ENCODE measurements at places on chromosomes 5 and 9.

DNA sequence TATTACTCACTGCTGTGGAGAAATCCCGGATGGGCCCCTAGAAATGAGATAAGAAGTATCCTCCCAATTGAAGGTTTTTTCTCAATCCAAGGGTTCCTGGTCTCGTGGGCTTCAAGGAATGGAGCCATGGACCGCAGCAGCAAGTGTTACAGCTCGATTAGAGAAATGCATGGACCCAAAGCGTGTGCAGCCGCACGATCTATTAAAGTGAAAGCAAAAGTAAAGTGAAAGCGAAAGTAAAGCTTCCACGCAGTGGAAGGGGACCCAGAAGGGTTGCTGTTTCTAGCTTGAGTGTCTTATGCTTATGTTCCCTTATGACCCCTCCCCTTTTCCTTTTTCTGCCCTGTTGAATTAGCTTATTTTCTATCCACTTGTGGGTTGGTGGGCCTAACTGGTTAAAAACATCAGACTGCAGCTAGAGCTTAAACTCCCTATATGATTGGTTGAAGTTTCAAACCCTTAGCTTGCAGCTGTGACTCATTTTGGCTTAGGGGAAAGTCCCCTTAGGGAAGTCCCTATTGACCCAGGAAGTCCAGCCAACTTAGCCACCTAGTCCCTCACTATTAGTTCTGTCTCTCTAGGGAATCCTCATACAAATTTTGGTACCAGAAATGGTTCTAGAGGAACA lies 1111.8 kb downstream of the TAF11L14 start:
- peak; percentile 11 for DNase-seq

DNA sequence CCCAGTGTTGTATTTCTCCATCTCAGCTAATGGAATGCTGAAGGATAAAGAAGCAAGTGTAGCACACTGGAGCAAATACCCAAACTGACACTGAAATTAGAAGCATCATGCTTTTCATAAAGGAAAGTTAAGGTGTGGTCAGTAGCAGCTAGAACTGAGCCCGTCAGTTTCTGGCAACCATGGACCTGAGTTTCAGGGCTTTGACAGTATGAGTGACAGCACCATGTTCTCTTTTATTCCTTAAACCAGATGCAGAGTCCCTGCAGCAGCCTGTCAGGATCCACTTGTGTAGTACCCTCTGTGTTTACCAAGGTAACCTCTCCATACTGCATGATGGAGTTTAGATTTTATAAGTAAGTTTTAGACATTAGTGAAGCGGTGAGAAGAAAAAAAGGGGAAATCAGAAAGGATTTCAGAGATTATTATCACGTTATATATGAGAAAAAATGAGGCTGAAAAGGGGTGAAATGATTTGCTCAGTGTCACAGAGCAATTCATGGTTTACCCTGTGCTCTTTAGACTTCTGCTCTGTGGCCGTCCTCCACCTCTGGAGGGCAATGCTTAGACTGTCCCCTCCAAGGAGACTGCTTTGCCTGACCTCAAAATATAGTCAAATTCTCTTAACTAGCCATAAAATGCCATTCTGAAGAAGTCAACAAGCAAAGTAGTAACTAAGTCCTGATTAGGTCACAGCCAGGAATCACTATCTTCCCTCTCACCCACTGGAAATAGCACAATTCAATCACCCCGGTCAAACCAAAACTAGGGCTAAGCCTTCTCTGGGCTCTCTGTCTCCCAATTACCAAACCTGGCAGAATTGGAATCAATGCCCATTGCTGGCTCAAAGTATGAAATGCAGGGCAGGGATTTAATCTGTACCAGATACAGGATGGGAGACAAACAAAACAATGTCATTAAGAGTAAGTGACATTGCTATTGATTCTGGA lies 10.5 kb upstream of the MYOT start:
- no peak for DNase-seq

DNA sequence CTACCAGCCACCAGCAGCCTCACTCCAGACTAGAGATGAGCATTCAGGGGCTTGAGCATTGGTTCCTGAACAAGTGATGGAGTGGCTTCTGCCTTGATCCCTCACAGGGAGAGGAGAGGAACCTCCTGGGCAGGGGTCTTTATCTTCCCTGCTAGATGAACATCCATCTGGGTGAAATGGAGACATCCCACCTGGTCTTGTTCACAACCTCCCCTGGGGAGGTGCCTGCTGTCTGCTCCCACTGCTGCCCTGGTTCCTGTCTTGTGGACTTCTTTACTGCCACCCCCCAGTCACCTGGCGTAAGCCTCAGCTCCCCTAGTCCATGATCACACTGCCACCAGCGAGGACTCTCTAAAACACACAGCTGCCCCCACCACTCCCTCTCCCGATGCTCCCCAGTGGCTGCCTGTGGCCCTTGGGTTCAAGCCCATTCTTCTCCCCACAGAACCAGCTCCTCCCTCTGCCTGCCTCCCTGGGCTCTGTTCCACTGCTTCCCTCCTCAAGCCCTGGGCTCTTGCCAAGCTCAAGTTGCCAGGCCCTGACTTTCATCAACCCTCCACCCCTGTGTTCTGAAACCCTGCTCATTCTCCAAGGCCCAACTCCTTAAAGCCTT lies 51.5 kb downstream of the COL15A1 start:
- DNase-seq, result no peak

DNA sequence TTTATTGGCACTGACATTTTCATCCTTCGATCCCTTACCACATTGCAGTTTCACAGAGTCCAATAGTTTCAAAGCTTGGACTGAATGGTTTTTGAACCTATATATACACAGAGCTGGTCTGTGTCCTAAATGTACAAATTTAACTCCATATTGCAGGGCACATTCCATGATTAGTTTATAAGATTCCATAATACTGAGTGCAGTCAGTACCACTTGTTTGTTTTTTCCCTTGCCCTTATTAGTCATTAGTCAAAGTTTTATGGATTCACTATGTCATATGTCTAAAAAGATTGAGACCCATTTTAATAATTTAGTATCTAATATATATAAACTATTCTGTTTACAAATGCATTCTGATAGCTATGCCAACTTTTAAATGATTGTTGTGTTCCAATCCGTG lies 654.8 kb upstream of the MEF2C start:
- no peak for DNase-seq

- no peak for DNase-seq
Measured at GRCh38 chr9:93209097-93209496, 25.2 kb downstream of the WNK2 start.

- DNase-seq, result peak; percentile 61
Measured at GRCh38 chr9:34428325-34428958, 29.9 kb downstream of the FAM219A start.

GRCh38 chr9:70192707-70193106 lies 66.1 kb upstream of the SMC5 start:
- no peak for DNase-seq

GRCh38 chr9:76302543-76302942 lies 91.7 kb downstream of the RFK start:
- DNase-seq, result no peak

GRCh38 chr9:121021301-121021700 lies 28.8 kb downstream of the C5 start:
- DNase-seq, result no peak

- DNase-seq, result no peak
Measured at GRCh38 chr5:52987711-52988331, 1.3 kb upstream of the ITGA2 start.

DNA sequence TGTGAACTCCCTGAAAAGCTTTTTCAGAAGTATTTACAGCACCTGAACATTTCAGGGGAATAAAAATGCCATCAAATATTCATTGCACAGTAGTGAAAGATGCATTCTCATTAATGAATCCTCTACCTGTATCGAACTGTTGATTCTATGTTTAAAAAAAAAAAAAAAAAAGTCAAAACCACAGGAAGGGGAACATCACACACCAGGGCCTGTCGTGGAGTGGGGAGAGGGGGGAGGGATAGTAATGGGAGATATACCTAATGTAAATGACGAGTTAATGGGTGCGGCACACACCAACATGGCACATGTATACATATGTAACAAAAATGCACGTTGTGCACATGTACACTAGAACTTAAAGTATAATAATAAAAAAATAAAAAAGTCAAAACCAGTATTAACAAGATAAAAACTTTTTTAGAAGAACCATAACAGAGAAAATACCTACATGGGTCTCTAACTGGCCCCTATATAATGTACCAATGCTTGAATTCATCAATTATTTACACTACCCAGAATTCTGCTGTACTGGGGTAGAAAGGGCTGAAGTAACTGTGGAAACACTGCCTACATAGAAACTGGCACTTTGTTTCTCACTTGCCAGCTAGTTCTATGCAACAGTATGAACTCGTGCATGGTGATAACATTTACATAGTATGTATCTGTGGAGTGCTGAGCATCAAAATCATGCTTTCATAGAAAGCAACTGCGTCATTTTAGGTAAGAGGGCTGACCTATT lies 48.9 kb downstream of the GNAQ start:
- DNase-seq, result no peak

- no peak for DNase-seq
Measured at GRCh38 chr5:54611290-54611951, 93.9 kb downstream of the SNX18 start.

- no peak for DNase-seq
Measured at GRCh38 chr9:130306823-130307666, 41.5 kb downstream of the HMCN2 start.

DNA sequence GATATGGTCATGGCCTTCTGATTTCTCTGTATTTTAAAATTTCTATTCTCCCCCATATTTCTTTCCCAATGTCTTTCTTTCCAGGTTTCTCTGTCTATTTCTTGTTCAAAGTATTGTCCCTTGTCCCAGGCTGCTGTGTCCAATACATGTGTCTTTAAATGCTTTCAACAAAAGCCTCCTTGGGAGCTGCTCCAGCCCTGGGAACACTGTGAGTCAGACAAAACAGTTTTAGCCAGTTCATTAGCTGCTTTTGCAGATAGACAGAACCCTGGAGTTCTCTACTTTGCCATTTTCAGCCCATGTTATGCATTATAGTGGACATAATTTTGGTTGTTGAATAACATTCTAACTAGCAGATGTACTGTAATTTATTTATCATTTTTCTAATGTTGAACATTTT lies 20.5 kb upstream of the JAK2 start:
- no peak for DNase-seq

DNA sequence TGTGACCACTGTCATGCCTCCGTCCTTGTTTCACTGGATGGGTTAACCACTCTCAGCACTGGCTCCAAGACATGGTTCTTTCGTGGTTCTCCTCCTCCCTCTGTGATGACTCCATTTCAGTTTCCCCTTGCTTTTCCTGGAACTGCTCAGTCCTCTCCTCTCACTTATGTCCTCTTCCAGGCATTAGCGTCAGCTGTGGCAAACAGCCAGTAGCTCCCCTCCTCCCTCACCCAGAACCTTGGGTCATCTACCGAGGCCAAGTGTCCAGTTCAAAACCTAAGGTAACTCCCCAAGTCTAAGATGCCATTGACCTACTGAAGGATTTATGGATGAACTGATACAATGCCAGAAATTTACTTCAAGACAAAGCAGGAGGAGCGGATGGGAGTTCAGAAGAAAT lies 9.8 kb upstream of the CORO2A start:
- no peak for DNase-seq

DNA sequence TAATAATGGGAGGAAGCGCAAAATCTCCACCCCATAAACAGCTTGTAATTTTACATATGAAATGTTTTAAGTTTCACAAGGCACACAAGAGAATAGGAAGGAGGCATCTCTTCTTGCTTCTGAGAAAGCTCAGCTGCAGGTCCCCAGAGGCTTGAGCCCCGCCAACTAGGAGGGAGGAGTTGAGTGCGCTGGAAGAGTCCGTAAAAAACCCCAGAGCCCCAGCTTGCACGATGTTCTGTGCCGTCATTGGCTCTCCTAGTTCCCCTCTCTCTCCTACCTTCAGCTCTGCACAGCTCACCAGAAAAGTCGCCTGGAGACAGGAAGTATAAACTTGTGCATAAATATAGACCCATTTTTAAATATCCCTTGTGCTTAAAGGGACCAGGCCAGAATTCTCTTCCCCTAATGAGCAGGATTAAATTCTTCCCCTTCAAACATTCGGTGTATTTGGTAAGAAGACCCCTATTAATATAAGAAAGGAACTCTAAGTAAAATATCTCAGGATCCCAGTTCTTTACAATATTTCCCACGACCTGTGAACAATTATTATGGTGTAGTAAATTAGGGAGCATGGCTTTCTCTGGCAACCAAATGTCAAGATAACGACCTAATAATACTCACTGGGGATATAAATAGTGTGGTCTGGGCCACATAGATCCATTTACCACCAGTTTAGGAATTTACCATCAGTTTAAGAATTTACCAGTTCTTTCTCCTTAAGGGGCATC lies 13.7 kb downstream of the GLRX start:
- no peak for DNase-seq

GRCh38 chr9:137478962-137479861 lies 20.1 kb upstream of the NSMF start:
- DNase-seq, result peak; percentile 48

DNA sequence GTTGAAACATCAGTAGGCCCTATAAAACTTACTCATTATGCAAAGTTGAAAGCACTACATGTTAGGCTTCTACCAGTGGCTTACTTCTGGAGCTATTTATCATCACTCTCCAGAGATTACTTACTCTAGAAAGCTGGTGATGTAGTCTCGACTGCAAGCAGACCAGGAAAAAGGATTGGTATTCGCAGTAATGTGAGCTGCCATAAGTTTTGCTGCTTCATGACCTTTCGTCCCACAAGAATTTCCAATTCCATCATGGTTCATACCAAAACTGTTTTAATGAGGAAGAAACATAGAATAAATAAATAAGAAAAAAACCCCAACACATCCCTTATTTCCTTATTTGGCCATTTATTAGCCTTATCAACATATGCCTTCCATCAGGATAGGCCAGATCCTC lies 181.9 kb downstream of the ADAMTS6 start:
- DNase-seq, result no peak

GRCh38 chr5:61618577-61618976 lies 286.5 kb downstream of the ZSWIM6 start:
- DNase-seq, result no peak

GRCh38 chr9:130050462-130050861 lies 3.2 kb upstream of the GPR107 start:
- no peak for DNase-seq

GRCh38 chr5:157799578-157799977 lies 56.1 kb downstream of the LSM11 start:
- DNase-seq, result no peak
